ENCODE measurements at places on chromosomes 7 and 10.

GRCh38 chr10:91409869-91410637 is at the start of gene HECTD2:
TSS of gene HECTD2 (plus strand) at chr10:91410344. CDS start at chr10:91410439, 95 bp downstream.
- peak; percentile 90 for DNase-seq

DNA sequence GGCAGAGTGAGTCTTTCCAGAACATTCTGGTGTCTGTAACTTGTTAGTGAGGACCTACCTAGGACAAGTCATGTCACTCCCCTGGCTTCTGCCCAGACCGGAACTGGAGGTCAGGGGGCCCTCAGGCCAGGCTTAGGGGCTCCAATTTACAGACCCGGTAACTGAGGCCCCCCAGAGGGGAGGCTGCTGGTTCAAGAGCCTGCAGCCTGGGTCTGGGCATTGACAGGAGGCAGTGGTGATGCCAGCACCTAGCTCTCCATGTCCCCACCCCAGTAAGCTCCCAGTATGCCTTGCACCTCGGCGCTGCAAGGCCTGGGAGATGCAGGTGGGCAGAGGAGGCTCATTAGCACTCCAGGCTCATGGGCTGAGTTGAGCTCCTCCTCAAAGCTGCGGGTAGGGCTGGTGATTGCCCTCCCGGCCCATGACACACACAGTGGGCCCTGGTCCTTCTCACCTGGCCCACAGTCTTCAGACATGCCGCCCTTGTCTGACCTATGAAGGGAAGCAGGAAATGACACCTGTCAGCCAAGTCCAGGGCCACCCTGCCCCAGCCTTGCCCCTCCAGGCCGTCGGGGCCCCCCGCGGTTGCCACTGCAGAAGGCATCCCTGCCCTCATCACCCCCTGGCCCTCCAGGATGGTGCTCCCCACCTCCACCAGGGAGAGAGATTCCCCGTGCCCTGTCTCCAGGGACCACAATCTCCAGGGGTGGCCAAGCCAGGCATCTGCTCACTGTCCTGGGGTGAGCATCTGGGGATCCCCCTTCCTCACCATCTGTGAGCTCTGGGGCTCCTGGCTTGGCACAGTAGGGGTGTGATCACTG is 88.3 kb upstream of the TMEM248 start:
- DNase-seq: peak; percentile 30

DNA sequence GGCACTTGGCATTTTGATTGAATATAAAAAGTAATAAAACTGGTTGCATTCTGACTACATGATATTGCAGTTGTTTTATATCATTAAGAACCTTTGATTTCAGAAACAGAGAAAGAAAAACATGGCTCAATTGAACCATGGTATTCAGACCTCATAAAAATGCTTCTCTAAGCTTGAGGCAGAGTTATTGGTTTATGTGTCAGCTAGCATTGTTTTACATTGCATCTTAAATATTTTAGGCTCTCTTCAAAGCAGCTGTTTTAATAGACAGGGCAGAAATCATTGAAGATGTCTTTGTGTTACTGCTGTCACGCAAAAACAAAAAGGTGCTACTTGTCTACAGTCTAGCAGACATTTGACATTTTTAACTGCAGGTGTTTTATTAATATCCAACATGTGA is 299.2 kb downstream of the EXOC4 start:
- no peak for DNase-seq

- no peak for DNase-seq
Measured at GRCh38 chr7:123872908-123873307, 27.9 kb downstream of the HYAL4 start.

DNA sequence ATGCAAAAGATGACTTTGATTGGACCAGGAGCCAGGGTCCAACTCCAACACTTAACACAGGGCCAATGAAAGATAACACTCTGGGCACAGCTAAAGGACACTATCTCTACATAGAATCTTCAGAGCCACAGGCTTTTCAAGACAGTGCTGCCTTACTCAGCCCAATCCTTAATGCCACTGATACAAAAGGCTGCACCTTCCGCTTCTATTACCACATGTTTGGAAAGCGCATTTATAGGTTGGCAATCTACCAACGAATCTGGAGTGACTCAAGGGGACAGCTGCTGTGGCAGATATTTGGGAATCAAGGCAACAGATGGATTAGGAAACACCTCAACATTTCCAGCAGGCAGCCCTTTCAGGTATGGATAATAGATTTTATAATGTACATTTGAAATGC is 160.7 kb downstream of the MALRD1 start:
- no peak for DNase-seq

Data from lower lobe of right lung (tissue), 2 donors.